Dermis lymphatic vessel endothelial cell (primary cell): ENCODE measurements at places on chromosomes 2 and 18. TPM values are rescaled to one million over a fixed set of nuclear protein-coding genes. Genes with fewer than 3 reads are reported as not detected.

Gene PXDN
- 174 and 187 TPM in 2 replicates for total RNA-seq

Gene COL4A3
- total RNA-seq, result 0.11 TPM in 1 of 2 replicates, not detected in the other

Gene CCDC121
- total RNA-seq, result 2.0 and 2.1 TPM in 2 replicates

Gene TSPYL6
- total RNA-seq, result not detected in 2 replicates

Gene NDC80
- 3.8 and 4.9 TPM in 2 replicates for total RNA-seq

Gene TUBA3E
- not detected in 2 replicates for total RNA-seq

Gene TOGARAM2
- under 0.01 TPM in 1 of 2 replicates, not detected in the other for total RNA-seq

Gene TRIM43
- total RNA-seq, result not detected in 2 replicates

Gene ICOS
- total RNA-seq, result under 0.01 and 0.09 TPM in 2 replicates

Gene SH3BP4
- total RNA-seq, result 17.4 and 23.6 TPM in 2 replicates

Gene TEX44
- not detected in 2 replicates for total RNA-seq

Gene DAW1
- not detected in 2 replicates for total RNA-seq

Gene CD207
- 0.09 and 0.11 TPM in 2 replicates for total RNA-seq

Gene ZNF521
- total RNA-seq, result 139 and 149 TPM in 2 replicates

Gene CFAP53
- under 0.01 and 0.17 TPM in 2 replicates for total RNA-seq

Gene LINC00305
- total RNA-seq, result not detected in 2 replicates

Gene GRB14
- total RNA-seq, result 0.33 and 0.34 TPM in 2 replicates

Gene INO80B
- 8.0 and 9.0 TPM in 2 replicates for total RNA-seq

Gene TUBB8B
- 0.11 TPM in 1 of 2 replicates, not detected in the other for total RNA-seq

Gene CXCR1
- not detected in 2 replicates for total RNA-seq

Gene MFSD6
- total RNA-seq, result 10.4 and 10.6 TPM in 2 replicates

Gene B3GNT7
- total RNA-seq, result 10.7 and 13.0 TPM in 2 replicates

Gene GREB1L
- total RNA-seq, result 1.2 and 3.5 TPM in 2 replicates
